BE2C (cell line): ENCODE measurements at places on chromosomes 7 and 10.

DNA sequence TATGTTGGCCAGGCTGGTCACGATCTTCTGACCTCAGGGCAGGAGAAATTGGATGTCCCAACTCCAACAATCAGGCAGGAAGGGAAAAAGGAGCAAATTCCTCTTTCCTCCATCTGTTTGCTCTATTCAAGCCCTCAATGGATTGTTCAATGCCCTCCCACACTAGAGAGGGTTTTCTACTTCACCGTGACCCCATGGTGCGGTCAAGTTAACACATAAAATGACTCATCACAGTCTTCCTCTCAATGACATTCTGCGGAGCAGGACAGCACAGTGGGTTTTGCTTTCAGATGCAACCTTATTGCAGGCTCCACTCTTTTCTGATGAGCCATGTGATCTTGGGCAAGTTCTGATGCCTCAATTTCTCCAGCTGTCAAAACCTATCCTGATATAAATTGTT is 364.9 kb downstream of the ANKRD30A start:
- DNase-seq = no peak

GRCh38 chr10:70673043-70673928 is 980 bp downstream of the ADAMTS14 start:
- DNase-seq = no peak

GRCh38 chr7:91126762-91127161 is 137.5 kb upstream of the FZD1 start:
- DNase-seq = no peak

DNA sequence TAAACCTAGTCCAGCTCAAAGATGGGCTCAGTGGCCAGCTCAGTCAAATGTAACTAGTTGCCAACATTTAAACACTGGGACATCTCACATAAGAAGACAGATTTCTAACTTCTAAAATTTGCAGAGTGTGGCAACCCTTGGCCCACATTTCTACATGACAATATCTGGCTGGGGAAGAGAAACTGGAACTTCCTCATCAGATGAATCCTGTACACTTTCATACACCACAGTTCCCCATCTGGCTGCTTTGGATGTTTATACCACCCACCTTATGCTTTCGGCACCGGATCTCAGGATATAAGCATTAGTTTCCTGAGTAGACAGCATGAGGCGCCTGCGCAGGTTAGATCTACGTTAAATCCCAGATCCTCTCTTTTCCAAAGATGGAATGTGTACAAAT is 199.3 kb downstream of the PRKG1 start:
- no peak for DNase-seq

DNA sequence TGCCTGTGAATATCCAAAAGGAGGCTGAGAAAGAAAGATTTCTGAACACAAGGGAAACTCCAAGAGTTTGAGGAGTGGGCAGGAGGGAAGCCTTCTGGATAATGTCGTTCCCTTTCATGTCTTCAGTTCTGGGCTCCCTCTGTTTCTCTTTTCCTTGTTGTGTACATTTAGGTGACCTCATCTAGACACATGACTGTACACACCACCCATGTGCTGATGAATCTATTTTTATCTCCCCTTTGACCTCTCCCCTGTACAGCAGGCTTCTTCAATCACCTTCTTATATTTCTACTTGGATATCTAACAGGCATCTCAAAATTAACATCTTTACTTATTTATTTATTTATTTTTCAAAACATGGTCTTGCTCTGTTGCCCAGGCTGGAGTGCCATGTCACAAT is 363.1 kb downstream of the GATA3 start:
- no peak for DNase-seq

DNA sequence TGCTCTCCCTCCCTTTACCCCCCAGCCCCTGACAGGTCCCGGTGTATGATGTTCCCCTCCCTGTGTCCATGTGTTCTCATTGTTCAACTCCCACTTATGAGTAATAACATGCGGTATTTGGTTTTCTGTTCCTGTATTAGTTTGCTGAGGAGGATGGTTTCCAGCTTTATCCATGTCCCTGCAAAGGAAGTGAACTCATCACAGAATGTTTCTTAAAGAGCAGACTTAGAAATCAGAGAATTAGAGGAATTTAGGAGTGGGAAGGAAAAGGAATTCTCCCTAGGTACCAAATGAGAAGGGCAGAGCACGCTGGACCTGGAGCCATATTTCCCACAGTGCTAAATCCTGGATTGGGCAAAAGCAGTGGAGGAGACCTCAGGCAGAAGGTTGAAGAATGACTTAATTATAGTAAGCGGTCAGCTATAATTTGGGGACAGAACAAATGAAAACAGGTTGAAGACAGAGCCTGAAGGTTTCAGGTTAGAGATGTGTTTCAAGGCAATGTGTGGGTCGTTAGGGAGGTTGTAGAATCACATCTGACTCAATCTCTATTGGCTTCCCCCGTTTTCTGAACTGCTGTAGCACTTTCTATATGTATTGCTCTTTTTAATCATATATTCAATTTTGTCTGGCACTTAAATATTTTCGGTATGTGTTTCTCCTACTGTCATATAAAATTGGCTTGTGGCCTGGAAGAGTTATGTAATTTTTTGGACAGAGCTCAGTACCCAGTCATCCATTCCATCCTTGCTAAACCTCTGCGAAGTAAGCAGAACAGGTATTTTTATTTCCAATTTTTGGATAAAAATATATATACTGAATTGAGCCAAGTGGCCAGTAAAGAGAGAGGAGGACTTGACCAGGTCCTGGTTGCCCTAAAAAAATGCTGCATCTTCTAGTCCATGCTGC is 210.5 kb upstream of the KLF6 start:
- no peak for DNase-seq

DNA sequence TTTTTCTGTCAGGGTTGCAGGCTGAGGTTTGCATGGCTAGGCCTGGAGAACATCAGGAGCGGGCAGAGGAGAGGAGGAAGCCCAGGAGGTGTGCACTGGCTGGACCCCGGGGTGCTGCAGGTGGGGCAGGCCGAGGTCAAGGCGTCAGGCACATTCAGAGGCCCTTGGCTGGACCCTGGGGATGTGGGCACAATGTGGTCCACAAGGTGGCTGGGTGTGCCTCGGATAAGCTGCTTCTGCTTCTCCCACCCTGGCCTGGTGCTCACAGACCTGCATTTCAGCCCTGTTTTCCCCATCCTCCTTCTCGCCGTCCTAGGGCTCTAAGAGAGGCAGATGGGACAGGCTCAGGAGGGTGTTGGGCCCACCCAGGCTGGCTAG is 108.2 kb downstream of the ADCY1 start:
- no peak for DNase-seq

DNA sequence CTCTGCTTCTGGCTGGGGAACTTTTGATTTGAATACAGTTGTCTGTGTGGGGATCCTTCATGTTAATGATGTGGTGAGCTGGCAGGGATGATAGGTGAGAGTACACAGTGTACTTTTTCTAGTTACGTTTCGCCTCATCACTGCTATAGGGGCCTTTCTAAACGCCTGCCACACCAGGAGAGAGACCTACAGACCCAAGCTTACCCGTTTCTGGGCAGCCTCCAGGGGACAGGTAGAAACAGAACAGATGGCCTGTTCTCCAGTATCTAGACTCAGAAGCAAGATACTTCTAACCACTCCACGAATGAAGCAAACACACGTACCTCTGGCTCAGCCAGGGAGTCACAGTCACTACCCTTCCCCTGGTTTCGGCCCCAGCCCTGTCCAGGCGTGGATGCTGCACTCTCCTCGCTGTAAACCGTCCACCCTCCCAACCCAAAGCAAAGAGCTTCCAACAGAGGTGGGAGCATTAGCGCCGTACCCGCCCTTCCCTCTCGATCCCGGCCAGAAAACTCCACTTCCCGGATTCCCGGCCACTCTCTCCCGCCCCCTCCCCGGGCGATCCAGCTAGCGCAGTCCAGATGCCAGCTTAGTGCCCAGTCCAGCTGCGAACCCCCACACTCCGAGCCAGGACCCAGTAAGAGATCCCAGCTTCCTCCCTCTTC is 1.2 kb downstream of the CCDC6 start:
- DNase-seq = peak; percentile 37

- DNase-seq = no peak
Measured at GRCh38 chr10:132470410-132471124, 67.0 kb upstream of the INPP5A start.

- DNase-seq = no peak
Measured at GRCh38 chr7:99677648-99678045, 2.1 kb downstream of the CYP3A5 start.

DNA sequence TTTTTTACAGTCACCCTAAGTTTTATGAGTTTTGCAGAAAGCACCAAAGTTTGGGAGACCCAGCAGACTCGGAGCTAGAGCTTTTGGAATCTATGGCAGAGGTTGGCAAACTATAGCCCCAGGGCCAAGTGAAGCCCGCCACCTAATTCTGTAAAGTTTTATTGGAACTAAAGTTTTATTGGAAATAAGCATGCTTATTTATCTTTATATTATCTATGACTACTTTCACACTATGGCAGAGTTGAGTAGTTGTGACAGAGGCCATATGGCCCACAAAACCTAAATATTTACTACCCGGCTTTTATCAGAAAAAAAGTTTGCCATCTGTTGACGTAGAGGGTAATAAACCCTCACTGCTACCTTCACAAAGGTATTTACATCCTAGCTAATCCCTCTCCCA is 267.6 kb downstream of the GPAM start:
- DNase-seq = no peak

DNA sequence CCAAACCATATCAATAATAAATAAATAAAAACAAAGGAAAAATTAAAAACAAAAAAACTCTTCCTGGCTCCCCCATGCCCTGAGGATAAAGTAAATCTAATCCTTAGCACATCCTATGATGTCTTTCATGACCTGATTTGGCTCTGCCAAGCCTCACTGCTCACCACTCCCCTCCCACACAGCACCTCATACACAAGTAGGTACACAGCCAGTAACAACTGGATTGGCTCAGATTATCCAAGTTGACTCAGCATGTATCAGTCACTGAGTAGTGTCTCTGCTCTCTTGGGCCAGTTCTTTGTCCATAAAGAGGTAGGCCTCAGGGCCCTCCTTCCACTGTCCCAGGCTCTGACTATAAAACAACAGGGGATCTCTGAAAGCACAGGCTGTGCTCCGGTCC is 99.6 kb downstream of the STRA8 start:
- DNase-seq = no peak

DNA sequence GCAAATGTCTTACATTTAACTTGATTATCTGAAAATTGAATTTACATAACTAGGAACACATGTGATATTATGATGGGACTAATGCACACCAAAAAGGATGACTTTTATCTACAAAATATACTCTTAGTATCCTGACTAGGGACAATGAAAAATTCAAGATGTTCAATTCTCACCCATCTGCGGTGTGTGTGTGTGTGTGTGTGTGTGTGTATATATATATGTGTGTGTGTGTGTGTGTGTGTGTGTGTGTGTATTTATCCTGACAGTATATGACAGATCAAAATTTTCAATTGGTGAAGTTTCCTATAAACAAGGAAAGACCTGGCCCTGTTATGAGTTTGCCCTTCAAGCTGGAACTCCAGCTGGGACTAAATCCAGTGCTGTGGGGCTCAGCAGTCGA is 40.3 kb upstream of the MET start:
- DNase-seq = no peak

- DNase-seq = no peak
Measured at GRCh38 chr10:30639946-30640786, 10.6 kb upstream of the LYZL2 start.

GRCh38 chr10:105387971-105388370 is 746.9 kb downstream of the SORCS3 start:
- no peak for DNase-seq

DNA sequence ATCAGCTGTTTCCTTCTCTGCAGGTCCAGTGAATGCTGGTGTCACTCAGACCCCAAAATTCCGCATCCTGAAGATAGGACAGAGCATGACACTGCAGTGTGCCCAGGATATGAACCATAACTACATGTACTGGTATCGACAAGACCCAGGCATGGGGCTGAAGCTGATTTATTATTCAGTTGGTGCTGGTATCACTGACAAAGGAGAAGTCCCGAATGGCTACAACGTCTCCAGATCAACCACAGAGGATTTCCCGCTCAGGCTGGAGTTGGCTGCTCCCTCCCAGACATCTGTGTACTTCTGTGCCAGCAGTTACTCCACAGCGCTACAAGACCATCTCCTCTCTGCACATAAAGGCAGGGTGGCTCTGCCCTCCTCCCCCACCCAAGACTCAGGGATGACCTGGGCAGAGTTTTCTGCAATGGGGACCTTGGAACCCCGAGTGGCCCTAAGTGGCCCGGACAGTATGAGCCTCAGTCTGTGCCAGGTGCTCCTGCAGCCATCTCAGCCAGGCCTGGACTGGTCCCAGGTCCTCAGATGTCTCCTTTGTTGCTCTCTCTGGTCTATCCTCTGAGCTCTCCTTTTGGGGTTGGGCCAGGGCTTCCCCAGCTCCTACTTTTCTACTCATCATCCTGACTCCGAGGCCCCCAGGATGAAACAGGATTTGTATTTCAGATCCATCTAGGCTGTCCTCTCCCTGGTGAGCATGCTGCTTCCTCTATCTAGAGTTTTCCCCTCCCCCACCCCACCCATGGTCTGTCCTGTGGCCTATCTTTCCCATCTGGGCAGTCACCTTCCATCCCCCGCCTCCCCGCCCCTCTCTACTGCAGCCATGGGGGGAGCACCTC is 212.1 kb upstream of the PRSS58 start:
- DNase-seq = no peak

- DNase-seq = no peak
Measured at GRCh38 chr10:57023626-57024025, 662.6 kb upstream of the ZWINT start.

DNA sequence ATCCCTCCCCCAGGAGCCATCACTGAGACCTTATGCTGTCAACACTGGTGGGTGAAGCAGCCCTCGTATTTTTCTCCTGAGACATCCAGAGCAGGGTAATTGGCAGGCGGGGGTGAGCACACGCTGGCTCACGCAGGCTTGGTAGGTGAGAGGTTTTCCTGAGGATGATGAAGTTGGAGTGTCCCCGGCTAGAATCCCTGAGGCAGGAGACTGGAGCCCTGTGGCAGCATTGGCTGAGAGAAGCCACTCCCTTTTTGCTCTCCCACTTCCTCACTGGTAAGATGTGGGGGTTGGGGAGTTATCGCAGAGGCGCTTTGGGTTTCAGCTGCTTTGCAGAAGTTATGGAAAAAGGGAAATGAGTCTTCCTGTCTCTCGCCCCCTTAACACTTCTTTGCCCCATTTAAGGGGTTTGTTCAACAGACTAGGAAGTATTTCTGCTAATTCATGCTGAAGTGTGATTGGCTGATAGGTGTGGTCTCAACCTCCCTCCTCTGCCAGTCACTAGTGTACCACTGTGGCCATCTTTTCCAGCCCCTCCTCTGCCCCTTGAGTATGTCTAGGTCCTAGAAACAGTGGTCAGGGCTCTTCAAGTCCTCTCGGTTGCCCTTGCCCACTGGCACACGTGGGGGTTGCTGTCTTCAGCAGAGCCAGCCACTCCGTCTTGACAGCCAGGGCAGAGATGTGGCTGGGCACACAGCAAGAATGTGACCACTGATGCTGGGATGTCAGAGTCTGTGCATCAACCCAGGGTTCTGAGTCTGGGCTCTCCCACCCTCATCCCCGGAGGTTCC is 5.7 kb downstream of the ARPC1B start:
- no peak for DNase-seq
